NCI-H2029 (cell line): ENCODE measurements at places on chromosomes 4 and X.

DNA sequence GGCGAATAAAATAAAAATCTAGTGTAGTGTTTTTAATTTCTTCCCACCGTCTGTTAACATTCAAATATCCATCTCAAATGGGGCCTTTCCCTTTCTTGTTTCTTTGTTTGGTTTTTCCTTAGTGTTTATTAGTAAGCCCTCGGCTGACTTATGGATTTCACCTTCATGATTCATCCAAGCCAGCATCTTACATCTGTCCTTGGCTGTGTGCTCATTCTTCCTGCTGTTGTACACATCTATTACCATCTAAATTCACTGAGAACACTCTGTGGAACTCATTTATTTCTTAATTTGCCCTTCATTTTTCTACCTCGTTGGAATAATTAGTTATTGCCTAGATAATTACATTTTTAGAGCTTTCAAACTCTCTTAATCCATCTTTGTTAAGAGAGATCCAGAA is 84.9 kb downstream of the SPCS3 start:
- DNase-seq, result no peak

DNA sequence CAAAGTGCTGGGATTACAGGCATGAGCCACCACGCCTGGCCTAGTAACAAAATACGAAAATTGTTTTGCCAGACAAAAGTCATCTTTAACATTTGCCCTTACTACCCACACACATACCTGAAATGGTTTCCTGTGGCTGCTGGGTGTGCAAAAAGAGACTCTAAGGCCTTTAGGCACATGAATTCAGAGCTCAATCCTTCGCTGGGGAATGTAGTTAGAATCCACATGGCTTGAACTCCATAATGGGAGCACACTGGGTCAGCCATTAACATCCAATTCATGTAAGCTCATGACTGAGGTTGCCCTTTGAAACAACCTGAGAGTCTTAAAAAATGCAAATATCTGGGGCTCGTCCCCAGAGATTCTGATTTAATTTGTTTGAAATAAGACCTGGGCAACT is 87.8 kb downstream of the HPGD start:
- no peak for DNase-seq

GRCh38 chr4:66000510-66001117 is 330.3 kb upstream of the EPHA5 start:
- peak; percentile 8 for DNase-seq

DNA sequence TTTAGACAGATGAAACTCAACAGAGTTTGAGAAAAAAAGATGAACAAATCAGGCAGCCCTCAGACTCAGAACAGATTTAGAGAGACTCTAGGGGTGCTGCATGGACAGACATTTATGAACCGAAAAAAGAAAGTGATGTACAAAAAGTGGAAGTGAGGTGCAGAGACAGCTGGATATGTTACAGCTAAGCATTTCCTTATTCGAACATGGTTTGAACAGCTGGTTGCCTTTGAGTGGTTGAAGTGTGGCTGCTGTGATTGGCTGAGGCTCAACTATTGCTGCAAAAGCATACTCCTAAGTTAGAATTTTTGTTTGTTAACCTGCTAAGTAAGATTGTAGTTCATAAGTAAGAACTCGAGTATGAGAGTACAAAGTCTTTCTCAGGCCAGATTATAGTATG is 331.5 kb upstream of the PABPC4L start:
- DNase-seq, result no peak

DNA sequence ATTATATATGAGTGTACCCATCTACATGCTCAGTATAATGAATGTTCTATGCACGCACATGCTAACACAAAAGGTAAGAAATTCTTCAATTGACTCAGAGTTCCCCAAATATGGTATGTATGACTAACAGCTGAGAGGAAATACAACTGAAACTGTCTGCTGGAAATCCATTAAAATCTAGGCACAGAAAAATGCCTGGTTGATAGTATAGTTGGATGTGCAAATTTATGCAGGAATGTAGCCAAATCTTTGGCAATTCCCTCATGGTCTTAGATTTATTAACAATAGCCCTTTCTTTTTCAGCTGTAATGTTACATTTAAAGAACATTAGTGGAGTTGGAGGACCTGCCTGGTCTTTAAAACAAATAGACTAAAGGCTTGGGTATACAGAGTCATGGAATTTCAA is 5.5 kb downstream of the CAMK2D start:
- DNase-seq, result no peak

DNA sequence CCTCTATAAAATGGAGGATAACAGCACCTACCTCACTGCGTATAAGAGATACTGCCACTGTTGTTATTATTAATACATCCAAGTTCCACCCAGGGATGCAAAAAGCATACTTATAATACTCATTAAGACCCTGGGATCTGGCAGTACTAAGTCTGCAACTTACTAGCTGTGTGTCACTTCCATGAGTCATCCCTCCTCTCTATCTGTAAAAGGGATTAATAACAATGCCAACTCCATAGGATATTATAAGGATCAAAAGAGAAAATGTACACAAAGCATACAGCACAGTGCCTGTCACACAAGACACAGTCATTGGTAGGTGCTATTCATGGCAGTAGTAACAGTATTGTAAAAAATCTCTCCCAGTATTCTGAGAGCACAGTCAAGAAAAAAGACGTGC is 216.7 kb downstream of the HS6ST2 start:
- no peak for DNase-seq

DNA sequence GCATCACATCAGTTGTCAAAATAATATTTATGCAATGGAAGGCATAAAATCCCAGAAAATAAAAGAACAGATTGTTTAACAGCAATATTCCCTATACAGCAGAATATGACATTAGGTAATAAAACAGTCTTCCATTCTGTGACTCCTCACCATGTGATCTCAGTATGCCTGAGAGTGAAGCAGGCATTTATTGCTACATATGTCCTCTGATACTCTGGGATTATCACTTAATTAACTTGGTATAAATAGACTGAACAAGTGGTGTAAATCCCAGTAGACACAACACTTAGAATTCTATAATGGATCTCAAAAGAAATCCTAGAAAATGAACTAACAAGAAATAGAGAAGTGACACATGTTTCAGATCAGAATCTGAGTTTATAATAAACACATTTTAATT is 841.3 kb downstream of the PDHA2 start:
- no peak for DNase-seq

GRCh38 chr4:142248946-142249345 is 597.2 kb downstream of the INPP4B start:
- DNase-seq, result no peak

- DNase-seq, result no peak
Measured at GRCh38 chrX:2351321-2351720, 149.5 kb downstream of the DHRSX start.

DNA sequence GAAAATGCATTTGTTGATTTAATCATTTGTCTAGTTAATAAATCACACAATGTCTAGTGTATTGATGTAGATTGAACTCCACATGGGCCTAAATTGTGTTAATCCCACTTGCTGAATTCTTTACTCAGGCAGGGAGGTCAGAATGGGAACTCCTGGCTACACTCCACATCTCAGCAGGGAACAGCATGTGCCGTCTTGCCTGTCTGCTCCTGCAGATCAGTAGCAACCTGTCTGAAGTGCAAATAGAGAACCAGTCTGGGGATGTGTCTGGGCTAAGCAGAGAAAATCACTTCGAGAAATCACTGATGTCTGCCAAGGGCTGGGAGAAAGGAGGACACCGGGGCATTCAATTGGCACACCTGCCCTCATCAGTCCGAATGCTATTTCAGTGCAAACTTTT is 16.5 kb upstream of the MXRA5 start:
- DNase-seq, result no peak

GRCh38 chrX:30935985-30936384 is 46.9 kb upstream of the TAB3 start:
- DNase-seq, result no peak

DNA sequence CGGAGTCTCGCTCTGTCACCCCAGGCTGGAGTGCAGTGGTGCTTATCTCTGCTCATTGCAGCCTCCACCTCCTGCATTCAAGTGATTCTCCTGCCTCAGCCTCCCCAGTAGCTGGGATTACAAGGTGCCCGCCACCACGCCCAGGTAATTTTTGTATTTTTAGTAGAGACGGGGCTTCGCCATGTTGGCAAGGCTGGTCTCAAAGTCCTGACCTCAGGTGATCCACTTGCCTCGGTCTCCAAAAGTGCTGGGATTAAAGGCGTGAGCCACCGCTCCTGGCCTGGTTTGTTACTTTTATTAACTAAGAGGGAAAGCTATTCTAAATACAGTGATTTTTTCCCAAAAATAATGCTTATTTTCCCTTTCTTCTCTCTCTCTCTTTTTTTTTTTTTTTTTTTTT is 866 bp upstream of the CENPE start:
- no peak for DNase-seq

- DNase-seq, result no peak
Measured at GRCh38 chr4:36716874-36717273, 435.5 kb downstream of the DTHD1 start.

GRCh38 chr4:150090836-150091235 is 12.6 kb downstream of the DCLK2 start:
- no peak for DNase-seq

DNA sequence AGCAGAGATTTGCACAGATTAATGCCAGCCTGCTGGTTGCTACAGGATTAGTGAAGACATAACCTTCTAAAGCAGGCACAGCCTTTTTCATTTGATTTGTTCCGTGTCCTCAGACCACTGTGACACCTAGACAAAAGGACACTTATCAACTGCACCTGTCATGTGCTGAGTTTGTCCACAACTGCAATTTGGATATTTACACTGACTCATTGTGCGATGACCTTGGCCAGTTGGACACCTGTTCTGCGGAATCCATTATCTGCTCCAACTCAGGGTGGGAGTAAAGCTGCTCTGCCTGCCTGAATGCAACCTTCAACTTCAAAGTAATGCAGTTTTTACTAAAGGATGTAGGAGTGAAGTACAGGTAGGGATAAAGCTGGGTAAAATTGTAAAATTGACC is 4.1 kb upstream of the NR0B1 start:
- peak; percentile 47 for DNase-seq

- DNase-seq, result peak; percentile 6
Measured at GRCh38 chr4:92483341-92483740, 179.6 kb downstream of the GRID2 start.

GRCh38 chr4:89489338-89489771 is 181.8 kb upstream of the GPRIN3 start:
- DNase-seq, result no peak

GRCh38 chrX:31500921-31501320 is 429.1 kb upstream of the FTHL17 start:
- no peak for DNase-seq

- DNase-seq, result no peak
Measured at GRCh38 chr4:67684839-67685531, 16.0 kb downstream of the UBA6 start.

GRCh38 chr4:76723373-76723772 is 174.6 kb downstream of the SOWAHB start:
- no peak for DNase-seq
